ENCODE measurements at places on chromosomes 1 and 21. TPM values are rescaled to one million over a fixed set of nuclear protein-coding genes. Genes with fewer than 3 reads are reported as not detected.
A peak's percentile ranks its signal among the peaks of the same experiment; 100 is the strongest.

Gene CHRM3
- total RNA-seq = 0.24 TPM

DNA sequence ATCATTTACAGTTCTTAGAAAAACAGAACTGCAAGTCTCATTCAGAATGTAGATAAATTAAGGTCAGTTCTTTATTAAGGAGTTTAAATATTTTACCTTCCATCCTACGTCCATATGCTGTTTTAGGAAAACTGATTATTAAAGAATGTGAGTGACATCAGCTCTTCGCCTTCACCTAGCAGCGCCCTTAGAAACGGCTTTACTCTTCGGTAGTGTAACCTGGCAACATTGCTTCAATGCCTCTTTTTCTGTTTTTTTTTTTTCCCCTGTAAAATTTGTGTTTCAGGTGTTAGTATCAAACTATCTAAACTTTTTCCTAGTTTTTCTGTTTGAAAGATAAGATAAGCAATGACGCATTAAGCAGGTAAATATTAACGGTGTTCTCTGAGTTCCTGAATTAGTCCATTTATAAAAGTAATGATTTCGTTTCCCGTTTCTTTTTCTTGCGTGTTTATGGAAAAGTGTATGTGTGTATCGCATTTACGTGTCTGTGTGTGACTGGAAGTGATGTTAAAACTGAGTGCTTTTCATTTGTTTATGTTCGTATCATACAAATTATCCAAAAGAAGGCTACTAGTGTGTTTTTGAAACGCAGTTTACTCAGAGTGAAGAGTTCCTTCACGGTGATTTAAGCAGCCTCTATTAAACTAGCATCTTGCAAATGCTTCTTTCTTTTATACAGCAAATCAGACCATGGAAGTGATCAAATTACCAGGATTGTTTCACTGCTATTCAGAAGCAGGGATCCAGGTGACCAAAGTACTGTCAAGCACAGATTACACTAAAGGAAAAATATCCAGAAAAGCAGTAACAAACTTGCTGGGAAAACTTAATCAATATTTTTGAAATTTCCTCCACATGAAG lies 139.0 kb downstream of the SDCCAG8 start:
- DNase-seq = no peak

DNA sequence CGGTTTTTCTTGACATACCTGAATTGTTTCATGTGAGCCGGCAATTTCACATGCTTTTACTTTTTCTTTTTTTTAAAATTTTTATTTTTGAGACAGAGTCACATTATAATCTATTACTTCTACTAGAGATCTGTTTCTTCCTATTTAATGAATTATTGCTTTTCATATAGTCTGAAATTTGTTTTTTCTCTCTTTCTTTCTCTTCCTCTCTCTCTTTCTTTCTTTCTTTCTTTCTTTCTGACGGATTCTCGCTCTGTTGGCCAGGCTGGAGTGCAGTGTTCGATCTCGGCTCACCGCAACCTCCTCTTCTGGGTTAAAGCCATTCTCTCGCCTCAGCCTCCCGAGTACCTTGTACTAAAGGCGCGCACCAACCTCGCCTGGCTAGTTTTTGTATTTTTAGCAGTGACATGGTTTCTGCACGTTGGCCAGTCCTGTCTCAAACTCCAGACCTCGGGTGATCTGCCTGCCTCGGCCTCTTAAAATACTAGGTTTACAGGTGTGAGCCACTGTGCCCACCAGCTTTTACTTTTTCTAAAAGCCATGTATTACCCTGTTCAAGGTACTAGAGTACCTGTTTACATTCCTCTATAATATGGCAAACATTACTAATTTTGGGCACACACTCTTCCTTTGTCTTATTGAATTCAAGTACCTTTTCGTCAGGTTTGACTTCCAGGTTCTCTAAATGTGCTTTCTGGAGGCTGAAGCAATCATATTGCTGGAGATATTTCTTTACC lies 86.5 kb upstream of the RHOU start:
- DNase-seq = no peak

Gene TEX38
- total RNA-seq = not detected

DNA sequence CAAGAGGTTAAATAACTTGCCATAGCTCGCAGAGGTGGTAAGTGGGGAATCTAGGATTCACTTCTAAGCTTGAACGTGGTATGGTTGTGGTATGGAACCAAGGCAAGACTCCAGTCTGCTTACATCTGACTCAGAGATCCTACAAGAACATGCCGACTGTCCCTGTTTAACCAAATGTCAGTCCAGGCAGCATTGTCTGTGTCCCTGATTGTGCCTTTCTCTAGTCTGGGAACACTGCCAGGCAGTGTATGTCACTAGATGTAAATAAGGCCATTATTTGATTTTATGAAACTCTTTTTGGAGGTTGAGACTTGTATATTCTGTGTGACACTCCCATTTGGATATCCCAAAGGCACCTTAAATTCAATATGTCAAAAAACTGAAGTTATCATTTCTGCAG lies 96.0 kb downstream of the NOS1AP start:
- DNase-seq = no peak

- DNase-seq = peak; percentile 70
Measured at GRCh38 chr1:204363335-204364114, 3.8 kb upstream of the PLEKHA6 start.

Gene ERICH3
- total RNA-seq = not detected

Measured in naive thymus-derived CD4-positive, alpha-beta T cell (primary cell).